Esophagus squamous epithelium (tissue), 5 donors: ENCODE measurements at places on chromosomes 12 and 14. TPM values are rescaled to one million over a fixed set of nuclear protein-coding genes. Genes with fewer than 3 reads are reported as not detected.

Gene PRICKLE1
- 0.19 TPM for total RNA-seq

Gene KRT8
- 38.8 TPM for total RNA-seq

DNA sequence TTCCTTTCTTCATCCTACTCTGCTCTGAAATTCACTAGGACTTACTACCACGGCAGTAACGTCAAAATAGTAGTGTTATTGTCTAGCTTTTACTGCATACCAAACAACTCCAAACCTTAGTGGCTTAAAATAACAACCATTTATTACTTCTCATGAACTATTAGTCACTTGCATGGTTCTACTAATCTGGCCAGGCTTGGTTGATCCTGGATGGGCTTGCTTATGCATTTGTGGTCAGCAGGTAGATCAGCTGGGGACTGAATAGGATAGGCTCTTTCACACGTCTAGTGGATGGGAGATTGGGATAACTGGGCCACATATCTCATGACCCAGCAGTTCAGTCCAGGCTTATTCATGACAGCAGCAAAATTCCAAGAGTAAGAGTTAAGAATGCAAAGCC, 9.4 kb upstream of the SLC35F4 start:
- H3K27ac ChIP-seq, result no peak overlapping the region
- H3K27me3 ChIP-seq, result no peaks in the 10 kb centered on the region
- DNase-seq, result no peak
- no peak overlapping the region for H3K4me3 ChIP-seq

- H3K4me1 ChIP-seq, result peaks cover 86% of the 10 kb centered on the region
- no peak overlapping the region for H3K4me3 ChIP-seq
- no peak for DNase-seq
- H3K27me3 ChIP-seq, result no peaks in the 10 kb centered on the region
- H3K36me3 ChIP-seq, result no peaks in the 10 kb centered on the region
Observed at GRCh38 chr14:101813171-101813759, 51.8 kb downstream of the PPP2R5C start.

DNA sequence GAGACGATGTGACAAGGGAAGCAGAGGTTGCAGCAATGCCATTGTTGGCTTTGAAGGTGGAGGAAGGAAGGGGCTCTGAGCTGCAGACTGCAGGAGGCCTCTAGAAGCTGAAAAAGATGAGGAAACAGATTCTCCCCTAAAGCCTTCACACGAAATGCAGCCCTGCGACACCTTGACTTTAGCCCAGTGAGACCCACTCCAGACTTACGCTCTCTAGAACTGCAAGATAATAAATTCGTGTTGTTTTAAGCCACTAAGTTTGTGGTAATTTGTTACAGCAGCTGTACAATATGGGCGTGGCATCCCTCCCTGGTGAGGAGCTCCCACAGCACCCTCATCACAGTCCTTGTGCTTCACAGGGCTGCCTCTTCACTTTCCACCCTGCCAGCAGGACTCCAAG, 53.2 kb downstream of the GOLGA5 start:
- no peaks in the 10 kb centered on the region for H3K27me3 ChIP-seq
- peaks cover 7% of the 10 kb centered on the region for H3K4me1 ChIP-seq
- no peaks in the 10 kb centered on the region for H3K36me3 ChIP-seq
- DNase-seq, result no peak
